Left forelimb (tissue), 1 donor: ENCODE measurements at places on chromosomes 7 and 10.

- DNase-seq: peak; percentile 82
Measured at GRCh38 chr10:111076191-111076681, 593 bp upstream of the ADRA2A start.

- no peak for DNase-seq
Measured at GRCh38 chr7:43834463-43835251, 34.7 kb downstream of the MRPS24 start.

DNA sequence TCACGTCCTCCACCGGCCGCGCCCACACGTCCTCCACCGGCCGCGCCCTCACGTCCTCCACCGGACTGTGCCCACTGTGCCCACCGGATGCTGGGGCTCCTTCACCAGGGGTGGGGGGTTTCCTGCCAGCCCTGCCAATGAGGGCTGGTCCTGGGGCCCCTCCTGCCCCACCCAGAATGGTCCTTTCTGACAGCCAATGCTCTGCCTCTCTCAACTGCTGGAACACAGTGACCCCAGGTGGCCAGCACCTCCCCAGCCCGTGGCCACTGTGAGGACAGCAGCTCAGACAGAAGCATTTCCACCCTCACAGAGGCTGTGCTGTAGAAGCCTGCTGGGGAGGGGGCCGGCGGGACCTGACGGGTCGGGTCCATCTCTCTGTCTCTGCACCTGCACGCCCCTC, 90.1 kb upstream of the DNAAF5 start:
- DNase-seq: no peak

DNA sequence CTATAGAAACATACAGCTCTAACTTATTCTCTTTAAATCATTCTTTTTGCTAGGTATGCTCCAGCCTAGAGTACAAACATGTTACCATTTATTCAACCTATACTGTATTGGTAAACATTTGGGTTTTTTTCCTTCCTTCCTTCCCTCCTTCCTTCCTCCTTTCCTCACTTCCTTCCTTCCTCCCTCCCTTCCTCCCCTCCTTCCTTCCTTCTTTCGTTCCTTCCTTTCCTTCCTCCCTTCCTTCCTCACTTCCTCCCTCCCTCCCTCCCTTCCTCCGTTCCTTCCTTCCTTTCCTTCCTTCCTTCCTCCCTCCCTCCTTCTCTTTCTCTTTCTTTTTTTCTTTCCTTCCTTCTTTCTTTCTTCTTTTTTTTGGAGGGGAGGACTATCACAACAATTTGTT, 286.7 kb upstream of the PRKCQ start:
- no peak for DNase-seq

GRCh38 chr7:151381348-151382078, 28.3 kb downstream of the WDR86 start:
- no peak for DNase-seq

DNA sequence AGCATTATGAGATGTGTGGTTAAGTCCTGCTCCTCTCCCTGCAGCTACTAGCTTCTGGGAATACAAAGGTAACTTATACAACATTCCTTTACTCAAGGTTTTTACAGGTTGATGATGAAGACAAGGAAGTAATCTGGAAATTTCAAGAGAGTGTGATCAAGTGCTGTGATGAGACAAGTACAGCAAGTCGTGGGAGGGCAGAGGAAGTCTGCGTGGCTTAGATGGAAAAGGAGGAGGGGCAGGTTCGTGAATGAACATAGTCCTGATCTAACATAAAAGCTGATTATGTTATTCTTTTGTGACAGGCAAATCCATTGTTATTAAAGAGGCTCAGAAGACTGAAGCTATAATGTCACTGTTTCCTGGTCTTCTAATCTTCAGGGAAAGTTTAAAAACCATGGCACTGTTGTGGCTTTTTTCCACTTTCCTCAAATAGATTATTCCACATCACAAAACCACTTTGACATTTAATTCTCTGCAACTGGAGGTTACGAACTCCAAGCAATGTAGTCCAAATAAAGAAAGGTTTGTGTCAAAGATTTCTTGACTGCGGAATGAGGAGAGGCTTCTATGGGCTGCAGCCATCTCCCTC, 84.1 kb downstream of the CPXM2 start:
- DNase-seq: no peak

DNA sequence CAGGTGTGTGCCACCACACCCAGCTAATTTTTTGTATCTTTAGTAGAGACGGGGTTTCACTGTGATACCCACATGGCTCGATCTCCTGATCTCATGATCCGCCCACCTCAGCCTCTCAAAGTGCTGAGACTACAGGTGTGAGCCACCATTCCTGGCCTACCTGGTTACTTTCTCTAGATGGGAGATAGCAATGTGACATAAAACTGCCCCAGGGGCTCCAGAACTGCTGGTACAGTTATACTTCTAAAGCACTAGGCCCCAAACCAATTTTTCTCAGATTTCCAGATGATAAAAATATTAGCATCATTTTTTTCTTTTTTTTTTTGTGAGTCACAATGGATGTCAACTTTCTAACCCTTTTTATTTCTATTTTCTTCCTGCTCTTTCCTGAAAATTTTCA, 27.4 kb downstream of the ITGB8 start:
- DNase-seq: no peak

- DNase-seq: no peak
Measured at GRCh38 chr10:30791197-30791611, 161.7 kb upstream of the LYZL2 start.

DNA sequence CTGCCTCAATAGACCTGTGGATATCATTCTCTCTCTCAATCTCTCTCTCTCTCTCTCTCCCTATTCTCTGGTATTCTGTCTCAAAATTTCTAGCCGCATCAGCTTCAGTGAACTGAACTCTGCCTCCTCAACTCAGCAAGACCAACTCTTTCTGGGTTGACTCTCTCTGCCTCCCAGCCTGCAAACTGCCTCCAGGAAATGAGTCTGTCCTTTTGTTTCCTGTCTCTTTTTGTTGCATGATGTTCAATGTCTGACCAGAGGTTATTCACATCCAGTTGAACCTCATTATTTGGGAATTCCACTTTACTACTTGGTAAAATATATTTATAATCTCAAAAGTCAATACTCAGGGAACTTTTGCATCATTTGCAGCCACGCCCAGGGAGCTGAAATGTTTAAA, 682.7 kb upstream of the FZD8 start:
- DNase-seq: no peak

DNA sequence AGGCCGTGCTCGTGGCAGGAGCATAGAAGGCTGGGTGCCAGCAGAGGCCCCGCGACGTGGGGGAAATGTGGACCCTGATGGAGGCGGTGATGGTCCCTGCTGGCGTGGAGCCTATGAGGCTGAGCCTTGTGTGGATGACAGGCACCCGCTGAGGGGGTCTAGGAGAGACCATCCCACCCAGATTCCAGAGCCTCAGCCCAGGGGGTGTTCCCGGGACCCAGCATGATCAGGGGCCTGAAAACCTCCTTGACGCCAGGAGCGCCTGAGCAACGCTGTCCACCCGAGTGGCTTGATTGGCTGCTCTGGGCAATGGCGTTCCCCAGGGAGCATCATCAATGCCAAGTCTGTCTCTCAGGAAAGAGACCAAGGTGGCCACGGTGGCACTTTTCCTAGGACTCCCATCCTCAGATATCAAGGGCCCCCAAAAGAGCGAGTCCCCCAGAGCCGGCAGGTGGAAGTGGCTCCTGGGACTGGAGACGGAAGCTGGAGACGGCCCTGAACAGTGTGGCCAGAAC, 61.1 kb downstream of the PWWP2B start:
- no peak for DNase-seq

- DNase-seq: no peak
Measured at GRCh38 chr7:145350334-145350733, 514.5 kb upstream of the TPK1 start.

GRCh38 chr7:1948301-1948796, 278.3 kb downstream of the ELFN1 start:
- DNase-seq: no peak

DNA sequence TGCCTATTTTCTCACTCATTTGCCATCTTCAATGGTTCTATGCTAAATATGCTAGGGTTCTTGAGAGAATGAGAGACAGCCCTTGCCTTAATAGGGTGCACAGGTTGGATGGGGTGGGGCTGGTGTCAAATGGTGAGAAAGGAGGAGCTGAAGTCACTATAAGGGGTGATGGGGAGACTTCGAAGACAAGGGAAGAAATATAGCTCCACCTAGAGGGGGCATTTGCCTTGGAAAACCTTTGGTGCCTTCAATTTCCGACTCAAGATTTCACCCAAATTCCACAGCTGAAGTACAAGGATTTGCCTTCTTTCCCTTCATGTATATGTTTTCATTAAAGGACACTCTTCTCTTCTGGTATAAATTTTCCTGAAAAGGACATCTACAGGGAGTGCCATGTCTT, 5.6 kb downstream of the PTN start:
- no peak for DNase-seq

DNA sequence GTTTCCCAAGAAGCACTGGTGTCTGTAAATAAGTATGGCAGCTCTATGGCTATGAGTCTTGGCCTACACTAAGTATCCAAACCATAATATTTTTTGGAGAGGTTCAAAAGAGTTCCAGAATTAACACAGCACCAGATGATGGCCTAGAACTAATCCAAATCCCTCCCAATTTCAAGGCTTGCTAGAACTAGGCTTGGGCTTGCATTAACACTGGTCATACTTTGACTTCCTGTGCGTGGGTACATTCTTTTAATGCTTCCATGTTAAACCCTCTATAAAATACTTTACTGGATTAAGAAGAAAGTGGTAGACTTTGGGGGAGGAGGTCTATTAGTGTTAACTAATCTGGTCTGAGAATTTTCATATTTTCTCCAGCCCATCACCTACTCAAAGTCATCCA, 3.1 kb downstream of the AASS start:
- no peak for DNase-seq

DNA sequence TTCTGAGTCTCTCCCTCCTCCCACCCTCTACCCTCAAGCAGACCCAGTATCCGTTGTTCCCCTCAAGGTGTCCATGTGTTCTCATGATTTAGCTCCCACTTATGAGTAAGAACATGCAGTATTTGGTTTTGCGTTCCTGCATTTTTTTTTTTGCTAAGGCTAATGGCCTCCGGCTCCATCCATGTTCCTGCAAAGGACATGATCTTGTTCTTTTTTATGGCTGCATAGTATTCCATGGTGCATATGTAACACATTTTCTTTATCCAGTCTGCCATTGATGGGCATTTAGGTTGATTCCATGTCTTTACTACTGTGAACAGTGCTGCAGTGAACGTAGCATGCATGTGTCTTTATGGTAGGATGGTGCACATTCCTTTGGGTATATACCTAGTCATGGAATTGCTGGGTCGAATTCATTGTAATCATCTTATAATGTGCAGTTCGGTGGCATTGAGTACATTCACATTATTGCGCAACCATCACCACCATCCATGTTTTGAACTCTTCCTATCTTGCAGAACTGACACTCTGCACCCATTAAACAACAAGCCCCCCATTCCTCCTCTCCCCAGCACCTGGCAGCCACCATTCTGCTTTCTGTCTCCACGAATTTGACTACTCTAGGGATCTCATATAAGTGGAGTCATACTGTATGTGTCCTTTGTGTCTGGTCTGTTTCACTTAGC, 125.5 kb downstream of the CAMK1D start:
- no peak for DNase-seq

GRCh38 chr10:6044060-6044459, 18.1 kb downstream of the IL2RA start:
- DNase-seq: no peak

- DNase-seq: no peak
Measured at GRCh38 chr7:105853931-105854419, 22.4 kb downstream of the ATXN7L1 start.

DNA sequence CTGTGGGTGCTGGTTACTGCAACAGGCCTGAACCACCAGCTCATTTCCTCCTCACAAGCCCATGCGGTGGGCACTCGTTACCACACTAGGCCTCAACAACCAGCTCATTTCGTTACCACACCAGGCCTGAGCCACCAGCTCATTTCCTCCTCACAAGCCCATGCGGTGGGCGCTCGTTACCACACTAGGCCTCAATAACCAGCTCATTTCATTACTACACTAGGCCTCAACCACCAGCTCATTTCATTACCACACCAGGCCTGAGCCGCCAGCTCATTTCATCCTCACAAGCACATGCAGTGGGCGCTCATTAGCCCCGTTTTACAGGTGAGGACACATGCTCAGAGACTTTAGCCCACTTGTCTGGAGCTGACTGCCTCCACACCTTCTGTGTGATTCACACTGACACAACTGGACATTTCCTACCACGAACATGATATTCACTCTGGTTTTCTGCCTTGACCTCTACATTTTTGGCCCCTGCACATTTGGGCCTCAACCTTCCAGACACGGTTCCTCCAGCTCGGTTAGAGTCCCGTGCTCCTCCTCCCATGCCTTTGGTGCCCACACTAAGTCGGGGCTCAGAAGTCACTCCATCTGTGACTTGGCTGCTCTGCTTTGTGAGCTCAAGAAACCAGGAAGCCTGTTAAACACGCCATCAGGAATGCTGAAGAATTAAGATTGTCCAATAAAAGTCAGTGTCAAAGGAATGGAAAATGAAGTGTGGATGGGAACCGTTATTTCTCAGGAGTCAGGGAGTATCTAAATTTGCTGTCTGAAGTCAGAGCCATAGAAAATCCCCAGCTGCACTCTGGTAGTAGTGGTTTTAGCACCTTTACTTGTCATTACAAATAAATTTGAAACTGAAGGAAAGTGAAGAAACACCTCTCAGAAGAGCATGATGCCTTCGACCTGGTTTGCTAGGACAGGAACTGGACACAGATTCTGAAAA, 55.8 kb upstream of the LANCL2 start:
- no peak for DNase-seq

DNA sequence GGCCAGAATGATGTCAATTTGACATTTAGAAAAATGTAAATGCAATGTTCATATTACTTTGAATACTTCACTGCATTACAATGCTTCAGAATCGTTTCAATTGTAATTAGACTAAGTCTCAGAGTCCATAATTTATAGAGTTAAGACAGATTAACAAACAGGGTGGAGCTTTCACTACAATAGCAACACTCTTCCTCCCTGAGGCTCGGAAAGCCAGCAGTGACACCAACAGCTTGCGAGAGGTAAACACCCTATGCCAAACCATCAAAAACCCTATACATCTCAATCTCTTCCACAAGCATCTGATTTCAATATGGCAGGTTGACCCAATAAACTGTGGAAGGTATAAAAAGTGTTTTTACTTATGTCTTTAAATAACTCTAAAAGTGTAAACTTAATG, 72.2 kb downstream of the DOCK4 start:
- DNase-seq: no peak

GRCh38 chr10:111200505-111201186, 123.8 kb downstream of the ADRA2A start:
- DNase-seq: no peak

GRCh38 chr7:98359395-98359794, 41.5 kb downstream of the BAIAP2L1 start:
- DNase-seq: no peak

- peak; percentile 40 for DNase-seq
Measured at GRCh38 chr10:128025437-128025836, 100.8 kb downstream of the MKI67 start.

DNA sequence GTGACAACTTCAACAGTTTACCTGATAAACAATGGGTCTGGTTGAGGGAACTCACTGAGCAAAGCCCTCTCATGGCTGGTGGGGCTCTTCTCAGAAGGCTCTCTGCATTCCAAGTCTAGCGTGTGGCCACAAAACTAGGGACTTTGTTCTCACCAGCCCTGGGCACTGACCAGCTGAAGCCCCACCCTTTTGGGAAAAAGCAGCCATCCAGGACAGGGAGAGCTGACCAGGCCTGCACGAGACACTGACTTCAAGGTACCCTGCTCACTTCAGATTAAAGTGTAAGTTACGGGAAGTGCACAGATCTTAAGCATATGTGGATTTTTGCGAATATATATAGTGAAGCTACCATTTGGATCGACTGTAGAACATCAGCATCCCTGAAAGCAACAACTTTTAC, 67.4 kb upstream of the LRRC4 start:
- no peak for DNase-seq
